ENCODE measurements at places on chromosomes 12 and 14.

DNA sequence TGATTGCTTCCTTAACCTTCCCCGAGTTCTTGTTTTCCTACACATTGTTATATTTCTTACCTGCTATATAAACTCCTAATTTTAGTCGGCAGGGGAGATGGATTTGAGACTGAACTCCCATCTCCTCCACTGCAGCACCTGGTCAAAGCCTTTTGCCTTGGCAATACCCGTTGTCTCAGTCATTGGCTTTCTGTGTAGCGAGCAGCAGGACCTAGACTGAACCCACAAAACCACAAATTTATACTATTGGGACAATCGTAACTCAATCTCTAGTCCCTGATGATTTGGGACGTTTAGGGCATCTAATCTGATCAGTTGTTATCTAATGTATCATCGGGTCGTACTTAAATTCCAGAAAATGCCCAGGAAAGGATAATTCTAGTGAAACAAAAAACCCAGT lies 37.8 kb upstream of the BAZ1A start:
- no peak for DNase-seq

DNA sequence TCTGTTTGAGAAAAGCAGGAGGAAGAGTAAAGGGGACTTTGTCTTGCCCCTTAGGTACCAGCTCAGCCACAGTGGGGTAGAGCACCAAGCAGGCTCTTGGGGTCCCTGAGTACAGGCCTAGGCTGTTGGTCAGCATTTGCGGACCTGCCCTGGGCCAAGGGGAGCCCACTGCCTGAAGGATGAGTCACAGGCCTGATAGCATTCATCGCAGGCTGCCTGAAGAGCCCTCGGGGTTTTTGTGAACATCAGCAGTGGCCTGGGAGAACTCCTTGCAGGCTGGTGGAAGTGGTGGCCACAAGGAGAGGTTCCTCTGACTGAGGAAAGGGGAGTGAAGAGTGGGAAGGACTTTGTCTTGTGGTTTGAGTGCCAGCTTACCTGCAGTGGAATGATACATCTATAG lies 25.0 kb upstream of the P2RX7 start:
- DNase-seq: no peak

DNA sequence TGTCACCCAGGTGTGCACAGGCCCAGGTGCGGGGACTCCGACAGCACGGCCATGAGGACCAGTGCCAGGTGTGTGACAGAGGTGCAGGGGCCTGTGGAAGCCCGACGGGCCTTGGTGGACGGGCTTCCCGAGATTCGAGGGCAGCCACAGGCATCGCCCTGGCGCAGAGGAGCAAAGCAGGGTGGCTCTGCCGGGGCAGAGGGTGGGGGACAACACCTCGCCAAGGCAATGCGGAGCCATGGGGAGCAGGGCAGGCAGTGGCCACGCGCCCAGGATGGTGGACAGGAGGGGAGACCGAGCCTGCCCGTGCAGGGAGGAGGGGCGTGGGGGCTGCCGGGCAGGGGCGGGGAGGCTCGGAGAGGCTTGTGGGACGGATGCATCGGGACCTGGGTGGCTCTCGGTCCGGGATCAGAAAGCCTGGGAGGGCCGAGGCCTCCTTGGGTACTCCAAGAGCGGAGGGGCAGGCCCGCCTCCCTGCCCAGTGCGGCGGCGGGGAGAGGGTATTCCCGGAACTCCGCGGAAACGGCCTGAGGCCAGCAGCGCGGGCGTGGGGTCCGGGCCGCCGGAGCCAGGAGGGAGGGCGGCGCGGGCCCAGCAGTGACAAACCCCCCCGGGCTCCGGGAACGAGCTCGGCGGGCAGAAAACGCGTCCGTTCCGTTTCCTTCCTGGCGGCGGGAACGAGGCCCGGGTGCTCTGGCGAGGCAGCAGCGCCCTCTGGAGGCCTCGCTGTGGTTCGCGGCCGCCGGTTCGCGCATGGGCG lies 1.6 kb downstream of the TMEM121 start:
- DNase-seq: peak; percentile 84

DNA sequence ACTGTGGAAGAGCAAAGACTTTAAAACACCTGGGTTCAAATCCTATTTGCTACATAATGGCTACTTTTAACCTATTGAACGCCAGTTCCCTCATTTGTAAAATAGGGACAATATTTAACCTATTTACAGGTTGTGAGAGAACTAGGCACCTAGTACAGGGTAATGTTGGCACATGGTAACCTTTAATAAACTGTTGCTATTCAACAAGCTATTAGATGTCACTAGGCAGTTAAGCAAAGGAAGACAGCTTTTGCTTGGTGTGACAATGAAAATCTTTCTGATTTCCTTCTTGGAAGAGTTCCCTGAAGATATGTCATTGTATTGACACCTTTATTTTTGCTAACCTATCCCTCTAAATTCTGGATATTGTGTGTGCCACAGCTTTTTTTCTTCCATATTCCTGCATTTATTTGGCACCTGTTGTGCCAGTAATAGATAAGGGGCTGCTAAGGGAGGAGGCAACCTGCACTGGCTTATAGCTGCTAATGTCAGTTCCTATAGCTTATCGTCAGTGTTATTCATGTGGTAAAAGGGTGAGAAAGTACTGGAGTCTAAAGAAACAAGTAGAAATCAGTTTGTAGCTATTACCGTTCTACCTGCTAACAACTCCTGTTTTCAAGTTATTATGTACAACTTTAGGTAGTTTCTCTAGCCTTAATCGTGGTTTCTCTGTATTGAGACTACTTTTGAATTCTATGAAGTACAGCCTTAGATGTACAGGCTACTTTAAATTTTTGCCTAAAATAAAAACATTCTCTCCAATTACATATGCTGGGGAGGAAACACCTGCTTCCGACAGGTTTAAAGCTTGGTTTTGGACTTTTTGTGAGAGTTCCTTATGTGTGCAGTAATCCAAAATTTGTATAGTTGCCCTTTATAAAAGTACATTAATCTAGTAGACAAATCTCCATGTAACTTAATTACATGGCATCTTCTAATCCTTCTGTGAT lies 24.3 kb downstream of the HIF1A start:
- DNase-seq: no peak

GRCh38 chr12:69239922-69240630 lies 707 bp downstream of the CPSF6 start:
- peak; percentile 57 for DNase-seq

- no peak for DNase-seq
Observed at GRCh38 chr14:88962356-88962755, 137.9 kb downstream of the TTC8 start.

- no peak for DNase-seq
Observed at GRCh38 chr14:76205708-76206107, 54.0 kb downstream of the GPATCH2L start.

DNA sequence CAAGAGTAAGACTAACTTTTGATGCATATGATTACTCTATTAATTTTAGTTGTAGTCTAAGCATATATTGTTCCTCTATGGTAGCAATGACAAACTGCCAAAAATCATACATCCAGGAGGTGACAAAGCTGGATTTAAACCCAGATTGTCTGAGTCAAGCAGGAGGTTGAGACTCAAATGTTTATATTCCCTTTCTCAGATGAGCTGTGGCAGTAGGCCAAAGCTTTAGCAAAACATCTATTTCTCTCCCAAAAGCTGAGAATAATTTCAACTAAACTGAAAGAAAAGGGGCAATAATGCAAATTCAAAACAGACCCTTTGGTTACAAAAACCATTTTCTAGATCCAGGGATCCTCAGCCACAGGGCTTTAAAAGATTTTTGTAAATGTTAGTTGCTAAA lies 173.6 kb downstream of the SEC23A start:
- DNase-seq: no peak

DNA sequence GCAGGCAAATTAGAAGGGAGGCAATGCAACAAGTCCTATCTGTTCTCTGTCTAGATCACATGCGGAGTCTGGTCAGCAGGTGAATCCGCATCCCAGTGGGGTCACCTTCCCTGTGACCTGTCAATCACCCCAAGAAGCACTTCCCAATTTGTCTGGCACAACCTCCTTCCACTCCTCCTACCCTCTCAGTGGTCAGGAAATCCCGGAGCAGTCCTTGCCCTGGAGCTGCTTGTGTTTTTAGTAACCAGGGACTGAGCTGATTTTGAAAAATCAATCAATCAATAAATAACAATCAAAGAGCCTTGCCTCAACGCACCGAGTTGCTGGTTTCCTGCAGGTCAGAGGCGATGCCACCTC lies 572 bp upstream of the ACSS3 start:
- no peak for DNase-seq

GRCh38 chr14:104561124-104561557 lies 18.4 kb upstream of the C14orf180 start:
- DNase-seq: no peak

DNA sequence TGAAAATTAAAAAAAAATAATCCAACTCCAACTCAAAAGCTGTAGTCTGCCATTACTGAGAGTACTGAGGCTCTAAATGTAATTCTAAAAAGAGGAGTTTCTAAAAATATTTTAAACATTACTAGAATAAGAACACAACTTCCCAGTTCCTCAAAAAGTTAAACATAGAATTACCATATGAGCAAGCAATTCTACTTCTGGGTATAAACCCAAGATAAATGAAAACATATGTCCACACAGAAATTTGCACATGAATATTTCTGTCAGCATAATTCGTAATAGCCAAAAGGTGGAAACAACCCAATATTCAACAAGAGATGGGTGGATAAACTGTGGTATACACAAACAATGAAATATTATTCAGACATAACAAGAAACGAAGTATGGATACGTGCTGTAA lies 15.0 kb upstream of the NR2C1 start:
- DNase-seq: no peak

DNA sequence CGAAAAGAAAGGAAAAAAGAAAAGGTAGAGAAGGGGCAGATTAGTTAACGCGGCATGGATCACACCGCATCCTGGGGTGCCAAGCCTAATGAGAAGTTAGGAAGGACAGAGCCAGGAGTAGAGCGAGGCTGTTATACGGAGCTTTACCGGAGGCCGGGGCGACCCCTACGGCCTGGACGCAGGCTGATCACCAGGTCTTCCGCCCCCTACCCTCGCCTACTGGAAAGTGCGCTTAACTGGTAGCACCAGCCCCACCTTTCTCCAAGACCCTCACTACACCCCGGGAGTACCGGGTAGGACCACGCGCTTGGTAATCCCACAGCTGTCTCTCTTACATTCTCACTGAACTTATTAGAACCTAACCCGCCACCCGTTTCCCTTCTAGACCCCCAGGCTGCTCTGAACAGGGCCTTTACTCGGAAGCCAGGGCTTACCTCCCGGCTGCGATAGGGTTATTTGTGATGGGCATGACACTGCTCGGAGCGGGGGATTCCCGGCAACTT lies 33.8 kb downstream of the WBP11 start:
- DNase-seq: peak; percentile 45

- peak; percentile 38 for DNase-seq
Observed at GRCh38 chr14:99185436-99186068, 86.4 kb downstream of the BCL11B start.

- no peak for DNase-seq
Observed at GRCh38 chr14:58537004-58537403, 100.8 kb upstream of the DACT1 start.

GRCh38 chr12:120416490-120417216 lies 21.3 kb upstream of the COX6A1 start:
- DNase-seq: no peak
